ENCODE measurements at places on chromosomes 12 and 14.

DNA sequence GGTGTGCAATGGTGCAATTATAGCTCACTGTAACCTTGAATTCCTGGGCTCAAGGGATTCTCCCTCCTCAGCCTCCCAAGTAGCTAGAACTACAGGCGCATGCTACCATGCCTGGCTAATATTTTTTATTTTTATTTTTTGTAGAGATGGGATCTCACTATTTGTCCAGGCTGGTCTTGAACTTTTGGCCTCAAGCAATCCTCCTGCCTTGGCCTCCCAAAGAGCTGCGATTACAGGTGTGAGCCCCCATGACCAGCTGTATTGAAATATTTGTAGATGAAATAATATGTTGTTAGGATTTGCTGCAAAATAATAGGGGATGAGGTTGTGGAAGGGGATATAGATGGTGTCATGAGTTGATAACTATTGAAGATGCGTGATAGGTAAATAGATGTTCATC, 4.9 kb downstream of the KLHL28 start:
- DNase-seq, result no peak

GRCh38 chr12:121957861-121958515, 39.6 kb downstream of the CFAP251 start:
- DNase-seq, result no peak

- DNase-seq, result no peak
Measured at GRCh38 chr14:72333357-72333756, 401.1 kb downstream of the RGS6 start.

- DNase-seq, result no peak
Measured at GRCh38 chr12:14514154-14514842, 53.4 kb downstream of the PLBD1 start.

GRCh38 chr14:49982501-49982951, 89.6 kb downstream of the ARF6 start:
- DNase-seq, result no peak

- no peak for DNase-seq
Measured at GRCh38 chr12:68479896-68480291, 130.8 kb upstream of the RAP1B start.

GRCh38 chr14:89343356-89343755, 73.7 kb downstream of the FOXN3 start:
- DNase-seq, result no peak

GRCh38 chr14:24954037-24954699, 95.8 kb downstream of the STXBP6 start:
- DNase-seq, result no peak
